Heart left ventricle (tissue), 16 donors: ENCODE measurements at places on chromosomes 11 and 22.

DNA sequence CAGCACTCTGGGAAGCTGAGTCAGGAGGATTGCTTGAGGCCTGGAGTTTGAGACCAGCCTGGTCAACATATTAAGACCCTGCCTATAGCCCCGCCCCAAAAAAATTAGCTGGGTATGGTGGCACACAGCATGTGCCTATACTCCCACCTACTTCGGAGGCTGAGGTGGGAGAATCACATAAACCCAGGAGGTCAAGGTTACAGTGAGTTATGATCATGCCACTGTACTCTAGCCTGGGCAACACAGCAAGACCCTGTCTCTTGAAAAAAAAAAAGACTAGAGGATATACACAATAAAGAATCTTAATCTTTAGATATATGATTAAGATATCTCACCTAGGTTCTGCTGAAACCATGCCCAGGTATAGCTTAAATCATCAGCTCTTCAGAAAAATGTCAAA is 136.7 kb downstream of the APOL5 start:
- no peaks in the 10 kb centered on the region for H3K27me3 ChIP-seq
- DNase-seq = no peak
- no peak overlapping the region for H3K4me3 ChIP-seq
- peaks cover 31% of the 10 kb centered on the region for H3K4me1 ChIP-seq

GRCh38 chr22:30978304-30978962 is 9.4 kb downstream of the TUG1 start:
- H3K36me3 ChIP-seq = peaks cover 16% of the 10 kb centered on the region
- DNase-seq = no peak
- H3K4me3 ChIP-seq = no peak overlapping the region
- H3K27me3 ChIP-seq = no peaks in the 10 kb centered on the region
- no peak overlapping the region for H3K27ac ChIP-seq

DNA sequence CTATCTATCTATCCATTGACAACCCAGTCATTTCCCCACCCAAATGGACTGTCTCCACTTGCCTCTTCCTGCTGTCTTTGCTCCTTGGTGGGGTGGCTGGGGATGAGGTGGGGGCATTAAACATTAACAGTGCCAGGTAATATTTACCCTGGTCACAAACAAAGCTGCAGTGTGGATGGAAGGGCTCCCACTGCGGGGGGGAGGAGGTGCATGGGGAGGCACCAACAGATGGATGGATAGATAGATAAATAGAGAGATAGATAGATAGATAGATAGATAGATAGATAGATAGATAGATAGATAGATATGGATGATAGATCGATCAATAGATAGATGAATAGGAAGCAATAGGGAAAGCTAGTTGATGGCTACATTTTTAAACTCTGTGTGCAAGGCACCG is 2.3 kb upstream of the FXYD2 start:
- peak; percentile 31 for DNase-seq
- H3K27ac ChIP-seq = no peak overlapping the region
- no peaks in the 10 kb centered on the region for H3K36me3 ChIP-seq
- H3K4me3 ChIP-seq = no peak overlapping the region

GRCh38 chr11:84398017-84398626 is 1112.0 kb upstream of the CCDC90B start:
- H3K27ac ChIP-seq = no peak overlapping the region
- no peaks in the 10 kb centered on the region for H3K4me1 ChIP-seq
- H3K36me3 ChIP-seq = no peaks in the 10 kb centered on the region
- H3K4me3 ChIP-seq = no peak overlapping the region
- H3K27me3 ChIP-seq = no peaks in the 10 kb centered on the region

GRCh38 chr11:109123816-109124787 is 297.9 kb upstream of the C11orf87 start:
- H3K4me3 ChIP-seq = peak overlapping the region; percentile 23
- H3K36me3 ChIP-seq = no peaks in the 10 kb centered on the region
- H3K27me3 ChIP-seq = no peaks in the 10 kb centered on the region

- H3K4me1 ChIP-seq = peaks cover 10% of the 10 kb centered on the region
- peak overlapping the region; percentile 3 for H3K27ac ChIP-seq
- no peaks in the 10 kb centered on the region for H3K36me3 ChIP-seq
- no peak overlapping the region for H3K4me3 ChIP-seq
These were observed 20.6 kb downstream of the CLMP start for GRCh38 chr11:123174196-123175183.

DNA sequence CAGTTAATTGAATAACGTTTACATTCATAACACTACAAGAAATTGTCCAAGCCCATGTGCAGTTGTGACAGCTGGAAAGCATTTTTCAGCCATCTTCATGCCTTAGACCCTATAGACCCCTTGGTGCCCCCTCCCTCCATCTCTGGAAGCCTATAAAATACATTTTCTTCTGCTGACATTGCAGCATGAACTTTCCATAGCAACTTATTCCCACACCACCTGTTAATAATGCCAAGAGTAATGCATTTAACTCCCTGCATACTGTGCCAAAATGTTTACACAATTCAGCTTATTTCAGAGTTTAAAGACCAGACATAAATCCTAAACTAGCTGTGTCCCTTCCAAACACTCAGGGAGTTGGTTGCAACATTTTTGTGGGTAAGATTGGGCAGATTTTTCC is 143.0 kb upstream of the ARHGAP20 start:
- H3K36me3 ChIP-seq = no peaks in the 10 kb centered on the region
- no peak overlapping the region for H3K27ac ChIP-seq
- H3K4me3 ChIP-seq = no peak overlapping the region
- peaks cover 5% of the 10 kb centered on the region for H3K4me1 ChIP-seq
- no peak for DNase-seq

- no peaks in the 10 kb centered on the region for H3K4me1 ChIP-seq
- H3K27ac ChIP-seq = no peak overlapping the region
- H3K36me3 ChIP-seq = no peaks in the 10 kb centered on the region
- DNase-seq = no peak
These were observed 104.7 kb downstream of the KCNQ1 start for GRCh38 chr11:2549491-2549875.

- no peaks in the 10 kb centered on the region for H3K36me3 ChIP-seq
- no peak for DNase-seq
- H3K4me1 ChIP-seq = no peaks in the 10 kb centered on the region
- H3K27me3 ChIP-seq = peaks cover 35% of the 10 kb centered on the region
These were observed 120.5 kb downstream of the ZNF280B start for GRCh38 chr22:22388090-22388489.

- no peaks in the 10 kb centered on the region for H3K36me3 ChIP-seq
- no peaks in the 10 kb centered on the region for H3K4me1 ChIP-seq
- no peak overlapping the region for H3K27ac ChIP-seq
These were observed 105.0 kb downstream of the FAT3 start for GRCh38 chr11:92329646-92330045.
